Chondrocyte (in vitro differentiated cells): ENCODE measurements at places on chromosomes 5 and 9. TPM values are rescaled to one million over a fixed set of nuclear protein-coding genes. Genes with fewer than 3 reads are reported as not detected.

- no peak for DNase-seq
Measured at GRCh38 chr9:130453487-130453886, 8.7 kb downstream of the ASS1 start.

The ADAMTSL1 gene
- 0.41 to 2.0 TPM (median 1.0 TPM) in 3 replicates for total RNA-seq

- DNase-seq: no peak
Measured at GRCh38 chr5:32283539-32284377, 29.0 kb downstream of the MTMR12 start.

- DNase-seq: no peak
Measured at GRCh38 chr5:173707392-173707791, 90.9 kb upstream of the BOD1 start.

GRCh38 chr5:40383749-40384651 lies 295.7 kb upstream of the PTGER4 start:
- no peak for DNase-seq

GRCh38 chr5:134115806-134116175 lies 1.3 kb downstream of the TCF7 start:
- no peak for DNase-seq

The NUTM2F gene
- total RNA-seq: 0.10 TPM in 1 of 3 replicates, not detected in the others

The IL33 gene
- total RNA-seq: not detected in 3 replicates
